ENCODE measurements at places on chromosomes 2 and 18. TPM values are rescaled to one million over a fixed set of nuclear protein-coding genes. Genes with fewer than 3 reads are reported as not detected.

GRCh38 chr2:57432528-57432927 lies 614.1 kb upstream of the VRK2 start:
- DNase-seq = no peak

Gene COLEC11
- total RNA-seq = 56.6 TPM

Gene BOLL
- not detected for total RNA-seq

Gene TPO
- 0.08 TPM for total RNA-seq

DNA sequence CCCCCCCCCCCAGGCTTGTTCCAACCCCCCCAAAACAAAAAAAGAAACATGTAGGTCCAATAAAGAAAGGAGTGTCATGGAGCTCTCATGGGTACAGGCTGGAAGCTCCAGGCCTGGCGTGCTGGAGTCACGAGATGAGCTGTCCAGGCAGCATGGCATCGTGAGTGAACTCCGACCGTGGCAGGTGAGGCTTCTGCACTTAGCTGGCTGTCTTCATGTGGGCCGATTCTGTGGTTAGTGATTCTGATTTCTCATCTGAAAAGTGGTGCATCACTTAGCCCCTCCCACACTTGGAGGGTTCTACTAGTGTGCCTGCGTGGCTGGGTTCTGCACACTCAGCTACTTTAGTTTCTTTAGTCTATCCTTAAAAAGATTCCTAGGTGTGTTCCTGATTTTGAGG lies 126.4 kb upstream of the MGAT5 start:
- DNase-seq = no peak

- no peak for DNase-seq
Observed at GRCh38 chr2:128597121-128597762, 278.6 kb upstream of the HS6ST1 start.

- DNase-seq = no peak
Observed at GRCh38 chr18:886076-886475, 18.6 kb upstream of the ADCYAP1 start.

Gene TXNDC2
- total RNA-seq = not detected

GRCh38 chr18:35143622-35144596 lies 96.9 kb upstream of the ZNF397 start:
- DNase-seq = no peak

DNA sequence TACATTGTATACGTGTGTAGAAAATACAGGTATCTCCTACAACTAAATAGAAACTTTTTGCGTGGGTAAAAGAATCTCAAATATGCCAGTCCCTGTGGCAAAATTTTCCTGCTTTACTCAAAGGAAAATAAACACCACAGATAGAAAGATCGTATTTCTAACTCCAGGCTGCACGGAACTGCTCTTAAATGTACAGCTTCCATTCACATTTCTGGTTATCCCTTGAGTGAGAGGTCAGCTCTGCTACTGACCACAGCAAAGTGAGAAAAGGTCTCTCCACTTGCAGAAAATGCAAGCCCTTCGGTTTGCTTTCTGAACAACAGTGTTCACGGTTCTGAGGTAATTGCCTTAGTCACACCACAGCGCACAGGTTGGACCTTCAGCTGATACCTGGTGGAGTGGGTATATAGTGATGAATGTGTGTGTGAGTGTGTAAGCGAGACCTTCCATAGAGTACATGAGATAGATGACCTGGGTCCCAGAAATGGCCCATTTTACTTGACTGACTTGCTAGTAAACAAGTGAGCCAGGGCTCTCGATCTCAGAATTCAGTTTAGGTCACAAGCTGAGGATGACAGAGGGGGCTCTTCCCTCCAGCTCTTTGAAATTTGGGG lies 52.1 kb downstream of the ALPK2 start:
- no peak for DNase-seq

DNA sequence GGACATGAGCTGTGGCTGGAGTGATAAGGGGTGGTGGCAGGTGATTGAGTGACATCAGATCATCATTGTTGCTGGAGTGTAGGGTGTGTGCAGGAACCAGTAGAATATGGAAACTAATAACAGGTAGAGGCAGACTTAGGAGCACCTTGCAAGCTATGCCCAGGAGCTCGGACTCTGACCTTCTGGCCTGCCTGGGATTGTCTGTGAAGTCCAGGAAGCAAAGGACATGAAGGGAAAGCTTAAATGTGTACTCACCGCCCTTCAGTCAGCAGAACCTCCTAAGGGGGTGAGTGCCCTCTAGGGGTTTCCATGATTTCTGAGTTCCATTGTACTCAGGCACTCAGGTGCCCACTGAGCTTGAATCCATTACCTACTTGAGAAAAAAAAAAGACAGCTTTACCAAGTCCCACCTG lies 104.2 kb downstream of the CRIM1 start:
- DNase-seq = no peak

Gene SLC4A3
- total RNA-seq = 270 TPM

All from right atrium auricular region (tissue), 2 donors.